NCI-H1436 treated with DMSO at 0.1 percent for 48 hours (cell line): ENCODE measurements at places on chromosomes 4 and X.

GRCh38 chr4:174828845-174829701 is at the start of gene GLRA3:
Gene GLRA3, minus strand, starts transcription at chr4:174829247. Its CDS starts 436 bp downstream, at chr4:174828811.
- DNase-seq: peak; percentile 86

DNA sequence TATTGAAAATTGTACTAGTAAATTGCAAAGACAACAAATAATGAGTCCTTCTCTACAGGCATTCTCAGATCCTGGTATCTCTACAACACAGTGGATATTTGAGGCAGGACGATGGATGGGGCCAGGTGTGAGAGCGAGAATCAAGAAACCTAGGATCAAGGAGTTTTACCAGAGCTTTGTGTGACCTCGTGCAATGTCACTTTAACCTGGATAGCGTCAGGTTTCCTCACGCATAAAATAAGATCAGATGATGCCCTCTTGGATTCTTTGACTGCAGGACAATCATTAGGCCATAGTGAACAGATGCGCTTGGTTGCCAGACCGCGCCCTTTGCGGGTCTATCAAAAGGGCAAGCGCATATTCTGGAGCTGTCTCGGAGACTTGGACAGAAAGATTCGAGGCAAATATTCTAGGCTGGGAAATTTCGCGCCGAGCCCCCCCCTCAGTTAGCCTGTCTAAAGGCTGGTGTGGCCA is 66.6 kb downstream of the FBXO8 start:
- no peak for DNase-seq

- DNase-seq: no peak
Measured at GRCh38 chr4:20075248-20075871, 176.3 kb upstream of the SLIT2 start.

DNA sequence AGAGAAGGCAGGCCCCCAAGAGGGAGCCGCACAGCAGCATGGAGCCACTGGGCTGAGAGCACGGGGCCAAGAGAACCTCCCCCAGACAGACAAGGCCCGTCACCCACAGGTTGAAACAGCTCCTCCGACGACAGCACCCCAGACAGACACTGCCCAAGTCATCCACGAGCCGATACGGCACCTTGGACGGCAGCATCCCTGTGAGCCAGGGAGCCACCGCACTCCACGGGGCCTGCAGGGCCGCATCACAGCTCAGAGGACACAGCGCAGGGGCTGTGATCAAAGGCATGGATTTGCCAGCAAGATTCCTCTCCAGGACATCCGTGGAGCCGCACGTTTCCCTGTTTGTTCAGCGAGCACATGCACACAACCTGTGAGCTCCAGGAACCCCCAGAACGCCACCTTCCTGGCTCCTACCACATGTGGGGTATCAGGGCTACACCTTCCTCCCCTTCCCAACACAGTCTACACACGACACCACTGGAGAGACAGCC is 3.9 kb downstream of the CTBP1 start:
- DNase-seq: no peak

DNA sequence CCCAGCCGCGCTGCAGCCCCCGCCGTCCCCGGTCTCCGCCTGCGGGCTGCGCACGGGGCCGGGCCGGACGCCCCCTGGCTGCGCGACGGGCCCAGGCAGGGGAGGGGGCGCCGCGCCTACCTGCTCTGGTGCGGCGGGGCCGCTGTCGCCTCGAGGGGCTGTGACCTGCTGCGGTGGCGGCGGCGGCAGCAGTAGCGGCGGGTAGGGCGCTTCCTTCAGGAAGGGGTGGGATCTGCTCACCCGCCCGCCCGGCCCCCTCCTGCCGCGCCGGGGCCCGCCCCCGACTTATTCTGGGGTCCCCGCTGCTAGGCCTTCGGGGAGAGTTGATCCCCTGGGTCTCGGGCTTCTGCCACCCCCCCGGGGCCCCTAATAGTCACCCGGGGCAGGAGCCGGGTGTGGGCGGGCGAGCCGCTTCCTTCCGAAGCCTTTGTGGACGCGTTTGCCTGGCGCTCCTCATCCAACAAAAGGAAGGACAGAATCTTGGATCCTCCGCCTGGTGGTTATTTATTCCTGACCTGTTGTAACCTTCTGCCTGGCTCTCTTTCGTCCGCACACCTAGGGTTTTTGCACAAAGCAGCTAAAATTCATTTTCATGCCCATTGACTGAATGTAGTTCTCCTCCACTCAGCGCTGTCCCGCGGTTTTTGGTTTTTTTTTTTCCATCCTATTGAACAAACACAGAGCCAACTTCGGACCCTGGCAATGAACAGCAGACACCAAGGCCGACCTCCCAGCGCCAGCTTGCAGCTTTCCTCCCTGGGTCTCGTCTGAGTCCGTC is at the start of gene TMEM150C:
TSS of gene TMEM150C (minus strand) at position 203 of the 778 bp plus-strand sequence. CDS start 57,331 bp downstream, outside the sequence.
- no peak for DNase-seq

DNA sequence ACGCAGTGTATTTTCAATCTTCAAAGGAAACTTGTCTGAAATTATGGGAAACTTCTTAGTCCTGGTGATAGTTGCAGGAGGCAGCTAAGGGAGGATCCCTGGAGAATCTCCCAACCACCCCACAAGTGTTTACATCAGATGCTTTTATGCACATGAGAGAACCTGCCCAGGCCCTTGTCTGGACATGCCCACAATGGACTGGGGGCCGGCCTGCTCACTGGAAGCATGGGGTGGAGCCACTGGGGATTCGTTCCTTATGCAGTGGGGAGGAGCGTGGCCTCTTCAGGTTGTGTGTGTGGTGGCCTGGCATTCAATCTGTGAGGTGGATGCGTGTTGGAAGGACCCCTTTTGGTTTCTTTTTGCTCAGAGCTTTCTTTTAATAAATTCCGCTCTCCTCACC is 398.7 kb upstream of the PPP1R2C start:
- DNase-seq: no peak
